ENCODE measurements at places on chromosomes 4 and X. TPM values are rescaled to one million over a fixed set of nuclear protein-coding genes. Genes with fewer than 3 reads are reported as not detected.

RTL3 gene
- under 0.01 TPM for total RNA-seq

DNA sequence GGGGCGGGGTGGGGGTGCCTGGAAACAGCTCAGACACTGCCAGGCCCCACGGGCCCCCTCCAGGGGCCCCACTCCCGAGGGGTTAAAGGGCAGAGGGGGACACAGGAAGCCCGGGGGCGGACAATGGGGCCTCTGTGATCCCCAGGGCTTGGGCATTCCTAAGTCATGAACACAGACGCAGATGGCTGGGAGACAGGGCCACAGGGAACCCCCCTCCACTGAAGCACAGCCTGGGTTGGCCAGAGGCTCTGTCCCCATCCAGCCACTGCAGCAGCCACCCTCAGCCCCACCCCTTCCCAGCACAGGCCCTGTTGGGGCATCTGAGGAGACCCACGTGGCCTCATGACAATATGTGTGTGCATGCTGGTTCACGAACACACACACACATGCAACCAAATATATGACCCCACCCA, 3.9 kb downstream of the L1CAM start:
- no peak for DNase-seq
- no peak overlapping the region for H3K4me3 ChIP-seq
- no peaks in the 10 kb centered on the region for H3K36me3 ChIP-seq
- no peak overlapping the region for H3K27ac ChIP-seq
- no peaks in the 10 kb centered on the region for H3K4me1 ChIP-seq
- peaks cover 74% of the 10 kb centered on the region for H3K27me3 ChIP-seq

DNA sequence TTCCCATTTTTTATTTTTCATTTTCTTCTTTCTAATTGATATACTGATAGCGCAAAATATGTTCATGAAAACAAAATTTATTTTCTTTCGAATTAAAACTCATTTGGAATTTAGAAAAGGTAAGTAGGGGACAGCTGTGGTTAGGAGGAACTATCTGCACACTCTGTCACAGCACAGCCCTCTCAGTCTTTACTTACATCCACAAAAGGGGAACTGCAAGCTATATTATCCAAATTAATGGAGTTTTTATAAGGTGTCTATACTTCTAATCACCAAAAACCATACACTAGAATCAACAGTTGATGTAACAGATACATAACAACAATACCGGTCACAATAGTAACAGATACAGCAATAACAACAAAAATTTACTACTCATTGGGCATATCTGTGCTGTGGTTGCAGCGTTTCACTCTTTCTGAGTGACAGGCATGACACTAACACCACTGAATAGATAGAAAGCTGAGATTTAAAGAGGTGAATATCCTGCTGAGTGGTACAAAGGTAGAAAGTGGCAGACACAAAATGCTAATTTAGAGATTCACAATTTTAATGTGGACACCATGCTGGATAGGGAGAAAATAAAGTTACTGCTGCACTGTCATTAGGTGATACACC, 160.7 kb downstream of the PPP3CA start:
- H3K27me3 ChIP-seq = no peaks in the 10 kb centered on the region
- peaks cover 3% of the 10 kb centered on the region for H3K36me3 ChIP-seq
- H3K27ac ChIP-seq = no peak overlapping the region
- peaks cover 18% of the 10 kb centered on the region for H3K4me1 ChIP-seq
- DNase-seq = no peak
- no peak overlapping the region for H3K4me3 ChIP-seq

GRCh38 chr4:32135642-32136041, 1415.5 kb downstream of the PCDH7 start:
- no peak overlapping the region for H3K4me3 ChIP-seq
- H3K27ac ChIP-seq = no peak overlapping the region
- no peaks in the 10 kb centered on the region for H3K4me1 ChIP-seq
- no peaks in the 10 kb centered on the region for H3K27me3 ChIP-seq

DNA sequence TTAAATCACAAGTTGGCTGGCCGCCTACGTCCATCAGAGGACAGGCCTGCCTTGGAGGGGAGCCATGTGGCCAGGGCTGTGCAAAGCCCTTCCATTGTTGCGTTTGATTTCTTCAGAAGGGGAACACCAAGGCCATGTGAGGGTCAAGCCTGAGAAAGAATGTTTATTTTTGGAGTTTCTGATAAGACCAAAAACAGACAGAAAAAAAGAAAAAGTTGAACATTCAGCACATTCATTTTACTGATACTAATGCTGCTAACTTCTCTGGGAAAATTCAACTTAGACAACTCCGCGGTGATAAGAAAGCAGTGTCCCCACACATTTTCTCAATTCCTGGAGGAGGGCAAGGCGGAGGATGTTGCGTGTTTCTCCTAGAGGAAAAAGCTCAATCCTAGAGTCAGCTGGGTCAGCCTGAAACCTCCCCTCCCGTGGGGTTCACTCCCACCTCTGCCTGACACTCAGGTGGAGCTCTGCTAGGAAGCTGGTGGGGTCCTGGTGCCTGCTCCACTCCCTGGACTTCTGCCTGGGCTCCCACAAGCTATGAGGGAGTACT, 63.5 kb downstream of the ANAPC4 start:
- H3K27ac ChIP-seq = no peak overlapping the region
- no peaks in the 10 kb centered on the region for H3K27me3 ChIP-seq
- H3K36me3 ChIP-seq = no peaks in the 10 kb centered on the region
- no peak overlapping the region for H3K4me3 ChIP-seq

DNA sequence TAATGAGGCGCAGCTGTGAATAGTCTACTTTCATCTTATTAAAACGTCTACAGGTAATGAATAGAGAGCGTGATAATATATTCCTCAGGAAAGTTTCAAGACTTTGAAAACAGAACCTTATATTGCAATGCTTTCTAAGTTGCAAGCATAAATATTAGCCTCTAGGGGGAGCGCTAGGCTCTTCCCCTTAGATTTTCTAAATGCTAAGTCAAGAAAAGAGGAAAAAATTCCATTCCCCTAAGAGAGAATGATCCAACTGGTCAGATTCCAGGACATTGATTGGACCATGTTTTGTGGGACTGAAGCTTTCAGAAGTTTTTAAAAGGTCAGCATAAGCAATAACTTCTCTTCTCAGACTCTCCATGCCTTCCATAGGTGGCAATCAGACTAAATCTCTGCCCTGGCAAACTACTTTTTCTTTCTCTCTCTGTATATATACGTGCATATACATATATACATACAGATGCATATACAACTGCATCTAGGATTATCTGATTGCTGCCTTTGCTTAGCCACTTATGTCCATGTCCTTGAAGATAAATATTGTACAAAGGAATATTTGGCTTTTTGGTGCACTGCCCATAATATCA, 492.9 kb downstream of the INPP4B start:
- H3K4me3 ChIP-seq = peak overlapping the region; percentile 41
- no peaks in the 10 kb centered on the region for H3K36me3 ChIP-seq
- H3K4me1 ChIP-seq = peaks cover 16% of the 10 kb centered on the region
- DNase-seq = peak; percentile 8

DNA sequence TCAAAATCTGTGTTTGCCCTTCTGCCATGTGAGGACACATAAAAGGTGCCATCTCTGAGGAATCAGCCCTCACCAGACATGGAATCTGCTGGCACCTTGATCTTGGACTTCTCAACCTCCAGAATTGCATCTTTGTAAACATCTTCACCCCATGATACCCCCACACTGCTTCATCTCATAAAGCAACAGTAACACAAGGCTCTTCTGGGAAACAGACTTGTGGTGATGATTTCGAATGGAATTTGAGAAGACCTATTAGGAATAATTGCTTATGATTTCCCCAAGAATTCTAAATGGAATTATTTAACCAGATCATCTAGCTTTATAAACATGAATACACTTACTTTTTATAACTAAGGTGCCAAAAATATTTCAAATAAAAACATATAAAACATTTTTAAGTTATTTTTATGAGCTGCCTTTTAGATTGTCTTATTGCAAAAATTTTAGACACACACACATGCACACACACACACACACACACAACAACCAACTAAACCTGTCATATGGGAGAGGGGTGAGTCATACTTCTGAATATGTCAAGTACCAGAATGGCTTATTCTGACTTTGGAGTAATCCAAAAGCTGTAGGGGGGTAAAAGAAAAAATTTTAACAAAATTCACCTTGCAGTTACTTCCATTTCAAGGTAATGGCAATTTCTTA, 82.0 kb downstream of the USP46 start:
- no peaks in the 10 kb centered on the region for H3K36me3 ChIP-seq
- DNase-seq = no peak
- no peak overlapping the region for H3K27ac ChIP-seq
- H3K27me3 ChIP-seq = no peaks in the 10 kb centered on the region
- H3K4me1 ChIP-seq = peaks cover 9% of the 10 kb centered on the region

SCARB2 gene
- 216 TPM for total RNA-seq

BEX2 gene
- total RNA-seq = 4.3 TPM

COL25A1 gene
- total RNA-seq = 1.4 TPM

DNA sequence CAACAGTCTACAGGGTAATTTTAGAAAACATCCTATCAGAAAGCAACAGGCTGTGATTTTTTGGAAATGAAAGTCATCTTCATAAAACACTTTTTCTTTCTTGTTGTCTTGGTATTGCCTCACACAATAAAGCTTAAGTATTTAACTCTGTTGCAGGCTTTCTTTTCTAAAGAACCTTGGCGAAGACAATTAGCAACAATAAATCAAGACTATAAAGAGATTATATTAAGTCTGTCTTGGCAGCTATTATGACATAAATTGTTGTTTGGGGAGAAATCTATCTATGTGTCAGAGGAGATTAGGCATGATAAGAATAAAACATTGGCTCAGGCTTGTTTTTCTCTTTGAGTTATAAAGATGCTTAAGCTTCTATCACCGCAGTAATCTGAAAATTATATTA, 1774.8 kb downstream of the ARAP2 start:
- H3K27me3 ChIP-seq = no peaks in the 10 kb centered on the region
- no peak overlapping the region for H3K4me3 ChIP-seq
- H3K36me3 ChIP-seq = no peaks in the 10 kb centered on the region
- no peaks in the 10 kb centered on the region for H3K4me1 ChIP-seq
- DNase-seq = no peak

CXCL3 gene
- total RNA-seq = not detected

DNA sequence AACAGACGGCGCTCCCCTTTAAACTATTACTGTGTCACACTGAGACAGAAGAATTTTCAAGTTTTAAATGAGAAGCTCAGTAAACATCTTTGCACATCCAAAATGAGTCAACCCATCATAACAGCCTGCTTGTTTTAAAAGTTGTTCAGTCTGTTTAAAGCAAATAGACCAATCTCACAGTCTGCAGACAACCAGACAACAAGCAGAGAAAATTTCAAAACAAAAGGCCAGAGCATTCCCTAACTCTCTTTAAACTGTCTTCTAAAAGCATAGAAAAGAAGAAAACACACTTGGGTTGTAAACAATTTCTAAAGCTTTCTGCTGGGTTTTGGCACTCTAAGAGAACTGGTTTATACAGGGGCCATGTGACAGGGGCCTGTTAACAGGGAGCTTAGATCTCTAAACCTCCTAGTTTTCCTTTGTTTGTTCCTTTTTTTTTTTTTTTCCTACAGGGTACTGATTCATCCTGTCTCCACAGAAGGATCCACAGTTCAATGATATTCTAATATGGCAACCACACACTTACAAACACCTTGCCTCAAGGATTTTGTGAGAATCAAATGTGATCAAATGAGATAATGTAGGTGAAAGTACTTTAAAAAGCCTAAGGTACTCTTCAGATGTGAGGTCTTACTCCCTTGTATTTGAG, 100.8 kb upstream of the MAML3 start:
- H3K4me3 ChIP-seq = no peak overlapping the region
- H3K27me3 ChIP-seq = no peaks in the 10 kb centered on the region
- peaks cover 40% of the 10 kb centered on the region for H3K4me1 ChIP-seq

NHSL2 gene
- total RNA-seq = 1.1 TPM

DNA sequence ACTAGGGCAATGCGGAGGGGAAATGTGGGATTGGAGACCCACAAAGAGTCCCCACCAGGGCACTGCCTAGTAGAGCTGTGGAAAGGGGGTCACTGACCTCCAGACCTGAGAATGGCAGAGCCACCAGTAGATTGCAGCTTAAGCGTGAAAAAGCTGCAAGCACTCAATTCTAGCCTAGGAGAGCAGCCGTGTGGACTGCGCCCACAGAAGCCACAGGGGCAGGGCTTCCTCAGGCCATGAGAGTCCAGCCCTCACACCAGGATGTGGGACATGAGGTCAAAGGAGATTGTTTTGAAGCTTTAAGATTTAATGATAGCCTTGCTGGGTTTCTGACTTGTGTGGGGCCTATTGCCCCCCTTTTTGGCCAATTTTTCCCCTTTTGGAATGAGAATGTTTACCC, 379.0 kb downstream of the INPP4B start:
- DNase-seq = no peak
- no peaks in the 10 kb centered on the region for H3K4me1 ChIP-seq
- H3K36me3 ChIP-seq = no peaks in the 10 kb centered on the region
- H3K27ac ChIP-seq = no peak overlapping the region
- no peak overlapping the region for H3K4me3 ChIP-seq
- H3K27me3 ChIP-seq = no peaks in the 10 kb centered on the region

GRCh38 chrX:40152173-40152711, 54.5 kb upstream of the BCOR start:
- no peaks in the 10 kb centered on the region for H3K4me1 ChIP-seq
- H3K36me3 ChIP-seq = no peaks in the 10 kb centered on the region
- peak overlapping the region; percentile 70 for H3K4me3 ChIP-seq

- DNase-seq = peak; percentile 58
- H3K36me3 ChIP-seq = no peaks in the 10 kb centered on the region
- H3K4me3 ChIP-seq = no peak overlapping the region
Measured at GRCh38 chrX:102765217-102765616, 44.7 kb downstream of the GPRASP3 start.

DNA sequence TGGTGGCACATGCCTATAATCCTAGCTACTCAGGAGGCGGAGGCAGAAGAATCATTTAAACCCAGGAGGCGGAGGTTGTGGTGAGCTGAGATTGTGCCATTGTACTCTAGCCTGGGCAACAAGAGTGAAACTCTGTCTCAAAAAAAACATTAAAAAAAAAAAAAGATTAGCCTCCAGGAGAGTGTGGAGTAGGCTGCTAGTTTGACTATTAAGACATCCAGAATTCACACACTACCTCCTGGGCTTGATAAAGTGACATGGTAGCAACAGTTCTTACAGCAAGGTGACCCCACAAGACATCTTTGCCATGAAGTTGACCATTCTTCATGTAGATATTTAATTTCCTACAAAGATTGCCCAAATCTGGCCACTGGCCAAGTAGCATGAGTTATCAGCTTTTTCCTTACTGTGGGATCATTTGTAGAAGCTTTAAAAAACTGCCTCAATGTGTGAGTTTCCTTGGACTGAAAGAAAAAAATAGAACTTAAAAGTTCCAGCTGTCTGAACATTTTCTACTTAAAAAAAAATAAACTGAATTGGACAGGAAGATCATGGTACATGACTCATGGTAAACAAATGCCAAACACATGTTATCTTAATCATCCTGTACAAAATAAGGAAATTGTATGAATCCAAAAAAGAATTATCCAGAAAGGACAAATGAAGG, 35.3 kb upstream of the SPRY1 start:
- H3K4me3 ChIP-seq = no peak overlapping the region
- DNase-seq = no peak
- H3K4me1 ChIP-seq = peaks cover 6% of the 10 kb centered on the region
- H3K36me3 ChIP-seq = no peaks in the 10 kb centered on the region
- no peaks in the 10 kb centered on the region for H3K27me3 ChIP-seq

All from osteoblast (primary cell).